ENCODE measurements at places on chromosomes 16 and 17. TPM values are rescaled to one million over a fixed set of nuclear protein-coding genes. Genes with fewer than 3 reads are reported as not detected.

RBFOX1 gene
- total RNA-seq = not detected

CUEDC1 gene
- total RNA-seq = 4.6 TPM

SLC5A10 gene
- total RNA-seq = not detected

GRCh38 chr17:66185862-66186261 lies 6.1 kb downstream of the CEP112 start:
- DNase-seq = no peak

DNA sequence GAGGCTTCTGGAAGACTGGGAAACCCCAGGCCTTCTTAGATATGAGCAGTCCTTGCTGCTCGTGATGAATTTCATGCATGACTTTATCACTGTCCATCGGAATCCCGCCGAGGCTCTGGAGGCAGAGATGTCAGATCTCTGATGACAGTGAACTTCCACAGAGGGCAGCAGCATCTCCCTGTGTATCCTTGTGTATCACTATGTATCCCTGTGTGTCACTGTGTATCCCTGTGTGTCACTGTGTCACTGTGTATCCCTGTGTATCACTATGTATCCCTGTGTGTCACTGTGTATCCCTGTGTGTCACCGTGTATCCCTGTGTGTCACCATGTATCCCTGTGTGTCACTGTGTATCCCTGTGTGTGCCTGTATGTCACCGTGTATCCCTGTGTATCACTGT lies 160.2 kb upstream of the CHMP6 start:
- DNase-seq = no peak

- peak; percentile 53 for DNase-seq
Measured at GRCh38 chr16:81513204-81514040, 68.8 kb downstream of the CMIP start.

DNA sequence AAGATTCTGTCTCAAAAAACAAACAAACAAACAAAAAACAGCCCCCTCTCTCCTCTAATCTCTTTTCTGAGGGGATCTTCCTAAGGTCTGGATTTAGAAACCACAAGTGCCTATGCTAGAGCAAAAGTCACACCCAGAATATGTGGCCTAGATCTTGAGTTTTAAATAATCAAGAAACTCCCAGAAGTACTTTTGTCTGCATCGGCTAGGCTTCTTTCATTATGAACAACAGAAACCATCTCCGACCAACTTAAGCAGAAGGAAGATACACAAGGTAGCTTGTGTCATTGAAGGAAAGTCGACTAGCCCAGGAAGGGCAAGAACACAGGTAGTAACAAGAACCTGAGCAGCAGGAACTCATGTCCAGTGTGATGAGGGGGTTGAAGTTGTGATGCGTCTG lies 73.9 kb upstream of the KIFC3 start:
- no peak for DNase-seq

GRCh38 chr17:17525311-17525710 lies 29.1 kb upstream of the RASD1 start:
- no peak for DNase-seq

DNA sequence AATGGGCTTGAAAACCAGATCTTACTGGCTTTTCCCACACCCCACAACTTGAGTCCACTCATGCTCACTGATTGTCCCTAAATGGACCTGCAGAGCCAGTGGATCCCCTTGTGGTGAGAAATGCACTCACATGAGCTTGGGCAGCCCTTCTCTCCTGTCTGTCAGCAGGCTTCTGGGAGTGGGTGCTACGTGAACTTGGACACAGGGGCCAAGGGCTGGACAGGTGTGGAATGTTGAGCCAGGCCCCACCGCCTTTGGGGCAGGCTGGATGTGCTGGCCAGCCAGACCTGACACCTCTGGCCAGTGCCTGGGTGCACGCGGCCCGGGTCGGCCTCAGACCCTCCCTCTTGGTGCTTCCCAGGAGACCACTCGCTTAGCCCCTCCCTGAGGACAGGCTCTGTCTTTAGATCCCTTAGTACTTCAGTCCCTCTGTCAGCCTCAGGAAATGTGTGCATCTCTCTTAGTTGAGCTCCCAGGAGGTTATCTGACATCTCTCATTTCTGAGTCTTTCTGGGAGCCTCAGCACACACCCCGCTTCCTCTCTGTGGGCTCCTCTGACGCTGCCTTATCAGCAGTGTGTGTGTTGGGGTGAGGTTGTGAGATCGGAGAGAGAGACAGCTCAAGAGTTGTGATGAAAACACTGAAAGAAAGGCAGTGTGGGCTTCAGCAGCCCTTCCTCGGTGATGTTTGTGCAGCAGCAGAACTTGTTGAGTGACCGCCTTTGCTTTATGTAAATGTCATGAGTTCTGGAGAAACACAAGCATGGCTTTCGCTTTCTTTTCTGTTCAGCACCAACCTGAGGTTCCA lies 117.0 kb downstream of the RAB11FIP4 start:
- no peak for DNase-seq

DNA sequence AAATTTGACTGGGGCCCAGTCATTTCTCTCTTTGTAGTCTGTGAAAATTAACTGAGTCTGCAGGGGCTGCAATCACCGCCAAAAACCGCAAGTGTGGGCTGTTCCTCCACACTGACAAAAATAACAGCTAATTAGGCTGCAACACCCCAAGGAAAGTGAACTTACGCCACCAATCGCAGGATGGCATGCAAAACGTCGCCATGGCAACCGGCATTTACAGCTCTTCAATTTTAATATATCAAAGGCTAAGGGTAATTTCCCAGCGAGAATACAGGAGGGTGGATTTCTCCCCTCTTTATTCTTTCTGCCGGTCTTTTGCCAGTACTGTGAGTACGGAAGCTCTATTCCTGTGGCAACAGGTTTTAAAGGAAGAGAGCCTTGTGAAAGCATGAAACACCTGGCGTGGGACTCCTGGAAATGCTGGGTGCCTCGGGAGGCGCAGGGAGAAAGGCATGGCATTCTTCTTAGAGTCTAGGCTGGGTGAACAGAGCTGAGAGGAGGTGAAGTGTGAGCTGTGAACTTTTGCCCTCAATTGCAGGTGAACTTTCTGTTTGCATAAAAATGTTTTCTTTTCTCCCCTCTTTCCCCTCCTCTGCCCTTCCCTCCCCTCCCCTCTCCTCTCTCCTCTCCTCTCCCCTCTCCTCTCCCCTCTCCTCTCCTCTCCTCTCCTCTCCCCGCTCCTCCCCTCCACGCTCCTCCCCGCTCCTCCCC lies 399.7 kb downstream of the XYLT1 start:
- DNase-seq = no peak

DNA sequence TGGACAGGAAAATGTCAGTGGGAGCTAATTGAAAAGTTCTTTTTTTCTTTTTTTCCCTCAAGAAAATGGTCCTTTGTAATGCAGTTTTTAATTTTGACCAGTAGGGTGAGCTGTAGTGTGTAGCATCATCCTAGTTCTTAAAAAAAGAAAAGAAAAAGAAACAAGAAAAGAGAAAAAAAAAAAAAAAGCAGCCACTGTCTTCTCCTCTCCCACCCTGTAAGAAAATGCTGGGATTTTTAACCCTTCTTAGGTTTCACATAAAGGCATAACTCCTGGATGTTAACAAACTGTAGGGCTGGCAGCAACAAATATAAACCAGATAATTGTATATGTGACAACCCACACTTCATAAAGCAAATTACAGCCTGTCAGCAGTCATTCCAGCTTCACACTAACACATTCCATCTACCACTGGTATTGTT lies 78.1 kb downstream of the SKAP1 start:
- DNase-seq = peak; percentile 48

GRCh38 chr16:87585442-87586200 lies 16.7 kb upstream of the JPH3 start:
- no peak for DNase-seq

All from lung microvascular endothelial cell (primary cell).